ENCODE measurements at places on chromosomes 2 and 18.

GRCh38 chr2:152488075-152488474 lies 153.1 kb downstream of the FMNL2 start:
- DNase-seq: no peak

GRCh38 chr2:49240608-49241007 lies 86.3 kb upstream of the FSHR start:
- no peak for DNase-seq

- no peak for DNase-seq
Measured at GRCh38 chr2:136331226-136331625, 213.3 kb upstream of the CXCR4 start.

DNA sequence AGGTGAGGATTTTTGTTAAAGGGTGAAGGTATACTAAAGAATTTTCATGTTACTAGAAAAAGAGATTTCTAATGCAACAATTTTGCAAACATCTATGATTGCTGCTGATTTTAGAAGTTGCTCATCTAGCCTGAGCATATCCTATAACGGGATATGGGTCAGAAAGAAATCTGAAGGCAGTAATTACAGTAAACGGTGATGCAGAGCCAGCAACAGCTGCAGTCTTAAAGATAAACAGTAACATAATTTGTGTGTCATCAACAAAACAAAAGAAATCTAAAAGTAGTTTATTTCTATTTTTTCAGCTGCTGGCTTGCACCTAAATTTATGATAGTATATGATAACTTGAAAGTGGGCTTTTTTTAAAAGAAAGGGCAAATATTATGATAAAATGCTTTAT lies 215.7 kb downstream of the SLC4A10 start:
- no peak for DNase-seq

GRCh38 chr18:28365411-28365831 lies 188.5 kb upstream of the CDH2 start:
- peak; percentile 4 for DNase-seq

DNA sequence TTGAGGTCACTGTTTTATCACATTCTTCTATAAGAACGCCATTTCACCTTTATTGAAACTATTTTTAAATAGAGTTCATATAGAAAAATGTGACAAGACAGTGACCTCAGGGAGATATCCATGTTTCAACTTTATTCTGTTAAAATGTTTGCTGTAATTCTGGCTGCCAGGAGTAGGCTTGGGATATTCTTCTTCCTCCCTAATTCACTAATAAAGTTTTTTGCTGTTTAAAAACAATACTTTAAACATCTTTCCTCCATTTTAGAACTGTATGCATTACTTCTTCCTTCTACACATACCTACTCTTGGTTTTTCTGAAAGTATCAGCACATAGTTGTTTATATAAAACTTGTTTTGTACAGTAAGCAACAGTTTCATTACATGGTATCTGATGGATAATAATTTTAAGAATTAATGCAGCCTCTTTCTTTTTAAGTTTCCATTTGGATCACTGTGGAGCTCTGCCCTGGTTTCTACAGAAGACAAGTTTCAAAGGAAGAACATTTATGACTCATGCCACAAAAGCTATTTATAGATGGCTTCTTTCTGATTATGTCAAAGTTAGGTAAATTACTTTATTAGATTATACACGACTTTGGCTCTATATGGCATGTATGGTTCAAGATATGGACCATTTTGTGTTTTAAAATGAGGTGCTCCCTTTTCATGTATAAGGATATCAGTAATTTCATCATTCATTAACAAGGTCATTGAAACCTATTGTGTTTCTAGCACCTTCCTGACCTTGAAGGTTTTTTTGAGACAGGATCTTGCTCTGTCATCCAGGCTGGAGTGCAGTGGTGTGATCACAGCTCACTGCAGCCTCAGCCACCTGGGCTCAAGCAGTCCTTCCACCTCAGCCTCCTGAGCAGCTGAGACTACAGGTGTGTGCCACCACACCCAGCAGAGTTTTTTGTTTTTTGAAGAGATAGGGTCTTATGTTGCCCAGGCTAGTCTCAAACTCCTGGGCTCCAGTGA lies 7.2 kb downstream of the CPSF3 start:
- DNase-seq: no peak

DNA sequence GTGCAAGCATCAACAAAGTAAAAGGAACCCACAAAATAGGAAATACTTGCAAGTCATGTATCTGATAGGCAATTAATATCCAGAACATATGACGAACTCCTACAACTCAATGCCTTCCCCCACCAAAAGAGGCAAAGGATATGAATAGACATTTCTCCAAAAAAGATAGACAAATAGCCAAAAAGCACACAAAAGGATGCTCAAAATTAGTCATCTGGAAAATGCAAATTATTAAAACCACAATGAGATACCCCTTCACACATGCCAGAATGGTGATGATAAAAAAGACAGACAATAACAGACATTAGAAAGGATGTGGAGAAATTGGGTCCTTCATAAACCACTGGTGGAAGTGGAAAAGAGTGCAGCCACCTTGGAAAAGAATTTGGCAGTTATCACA lies 76.4 kb downstream of the RIF1 start:
- no peak for DNase-seq

GRCh38 chr2:226661789-226662545 lies 137.7 kb downstream of the IRS1 start:
- peak; percentile 47 for DNase-seq

GRCh38 chr2:104577143-104577542 lies 276.8 kb upstream of the POU3F3 start:
- no peak for DNase-seq

GRCh38 chr18:29629493-29630036 lies 1413.0 kb downstream of the DSC3 start:
- no peak for DNase-seq

- DNase-seq: no peak
Measured at GRCh38 chr18:79388043-79388442, 7.7 kb upstream of the NFATC1 start.

DNA sequence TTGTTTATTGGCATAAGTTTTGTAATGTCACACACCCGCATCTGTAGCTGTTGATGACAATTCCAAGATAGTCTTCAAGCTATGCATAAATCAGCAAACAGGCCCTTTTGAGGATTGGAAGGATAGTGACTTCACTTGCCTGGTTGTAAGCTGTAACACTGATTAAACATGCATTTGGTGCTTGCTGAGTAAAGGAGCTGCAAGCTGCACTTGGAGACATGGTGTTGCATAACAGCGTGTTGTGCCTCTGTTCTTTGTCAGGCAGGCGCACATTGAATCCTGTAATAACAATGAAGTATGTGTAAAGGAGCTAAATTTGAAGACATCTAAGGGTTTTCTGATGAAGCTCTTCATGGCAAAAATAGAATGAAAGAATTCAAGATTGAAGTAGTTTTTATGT lies 68.7 kb upstream of the TTC27 start:
- no peak for DNase-seq

DNA sequence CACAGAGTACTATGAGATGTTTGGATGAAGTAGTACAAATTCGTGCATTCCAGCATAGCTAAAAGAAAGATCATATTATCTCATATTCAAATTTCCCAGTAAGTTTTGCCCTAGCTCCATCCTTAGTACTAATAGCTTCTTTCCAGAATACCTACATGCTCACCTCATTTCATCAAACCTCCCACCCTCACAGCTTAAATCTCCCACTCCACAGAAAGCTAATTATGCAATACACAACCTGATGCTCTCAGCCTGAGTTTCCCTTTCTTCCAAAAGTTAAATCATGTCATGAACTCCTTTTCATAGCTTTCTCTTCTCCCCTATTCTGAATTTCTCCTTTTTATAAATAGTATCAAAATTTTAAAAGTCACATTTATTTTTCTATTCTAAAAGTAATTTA lies 34.6 kb downstream of the DNAH6 start:
- no peak for DNase-seq

GRCh38 chr18:36519358-36519757 lies 221.8 kb downstream of the FHOD3 start:
- no peak for DNase-seq

GRCh38 chr18:62832282-62832681 lies 116.9 kb downstream of the PHLPP1 start:
- DNase-seq: no peak

- no peak for DNase-seq
Measured at GRCh38 chr2:146437712-146438111, 1407.1 kb upstream of the ACVR2A start.

DNA sequence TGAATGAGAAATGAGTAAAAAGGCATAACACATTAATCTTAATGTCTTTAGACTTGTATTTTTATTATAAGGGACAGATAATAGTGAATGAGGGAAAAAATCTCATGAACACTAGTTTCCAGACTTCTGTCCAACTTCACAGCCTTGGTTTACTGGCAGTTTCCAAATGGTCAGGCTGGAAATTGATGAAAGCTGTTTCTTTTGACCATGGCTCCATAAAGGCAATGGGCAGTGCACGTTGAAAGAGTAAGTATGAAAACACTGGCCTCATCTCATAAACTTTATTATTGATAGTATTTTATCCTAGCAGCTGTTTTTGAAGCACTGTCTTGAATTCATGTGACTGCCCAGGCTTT lies 23.1 kb downstream of the BCL2L11 start:
- DNase-seq: no peak

DNA sequence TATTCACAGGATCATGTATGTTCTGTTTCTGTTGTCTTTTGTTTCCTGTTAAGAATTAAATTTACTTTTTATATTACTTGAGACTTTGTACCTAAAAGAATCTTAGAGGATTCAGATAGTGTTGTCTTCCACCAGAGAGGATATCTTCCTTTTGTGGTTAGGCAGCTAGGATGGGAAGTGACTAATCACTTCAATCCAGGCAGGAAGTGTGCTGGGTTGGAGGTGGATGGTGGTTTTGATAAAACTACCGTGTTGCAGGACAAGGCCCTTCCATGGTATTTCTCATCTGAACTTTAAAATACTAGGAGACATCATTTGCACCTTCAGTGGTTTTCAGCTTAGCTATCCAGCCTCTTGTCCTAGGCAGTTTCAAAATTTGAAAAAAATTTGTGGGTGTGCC lies 728.6 kb upstream of the CDH2 start:
- no peak for DNase-seq

DNA sequence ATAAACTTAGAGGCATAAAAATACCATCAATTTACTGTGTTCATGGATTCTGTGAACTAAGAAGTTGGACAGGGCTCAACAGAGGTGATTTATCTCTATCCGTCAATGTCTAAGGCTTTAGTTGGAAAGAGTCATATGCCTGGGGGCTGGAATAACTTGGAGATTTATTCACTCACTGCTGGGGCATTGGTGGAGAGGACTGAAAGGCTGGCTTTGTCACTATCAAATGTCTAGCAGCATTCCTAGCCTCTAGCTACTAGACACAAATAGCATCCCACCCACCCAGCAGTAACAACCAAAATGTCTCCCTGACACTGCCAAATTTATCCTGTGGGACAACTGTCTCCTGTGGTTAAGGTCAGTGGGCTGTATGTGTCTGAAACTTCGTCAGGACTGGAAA lies 71.0 kb downstream of the EVA1A start:
- no peak for DNase-seq

All from body of pancreas (tissue), 4 donors.